ENCODE measurements at places on chromosomes 6 and 20. TPM values are rescaled to one million over a fixed set of nuclear protein-coding genes. Genes with fewer than 3 reads are reported as not detected.
A peak's percentile ranks its signal among the peaks of the same experiment; 100 is the strongest.

DNA sequence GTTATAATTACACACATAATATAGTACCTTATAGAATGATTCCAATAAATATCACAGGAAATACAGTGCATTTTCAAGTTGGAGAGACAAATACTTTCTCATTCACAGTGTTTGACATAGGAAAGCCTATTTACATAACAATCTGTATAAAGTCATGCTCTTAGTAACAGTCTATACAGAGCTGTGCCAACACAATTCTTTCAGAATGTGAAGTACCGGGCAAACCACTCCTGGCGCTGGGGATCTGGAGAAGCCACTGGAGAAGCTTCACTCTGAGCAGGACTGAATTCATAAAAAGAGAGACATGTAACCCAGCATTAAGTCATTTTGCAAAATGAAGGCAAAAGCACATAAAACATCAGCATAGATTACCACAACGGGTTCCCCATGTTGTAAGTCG is 24.9 kb upstream of the MCM9 start:
- DNase-seq, result no peak

The MAS1 gene
- 0.16 TPM for polyA plus RNA-seq

The GPR6 gene
- not detected for polyA plus RNA-seq

The DEF6 gene
- polyA plus RNA-seq, result 29.5 TPM

DNA sequence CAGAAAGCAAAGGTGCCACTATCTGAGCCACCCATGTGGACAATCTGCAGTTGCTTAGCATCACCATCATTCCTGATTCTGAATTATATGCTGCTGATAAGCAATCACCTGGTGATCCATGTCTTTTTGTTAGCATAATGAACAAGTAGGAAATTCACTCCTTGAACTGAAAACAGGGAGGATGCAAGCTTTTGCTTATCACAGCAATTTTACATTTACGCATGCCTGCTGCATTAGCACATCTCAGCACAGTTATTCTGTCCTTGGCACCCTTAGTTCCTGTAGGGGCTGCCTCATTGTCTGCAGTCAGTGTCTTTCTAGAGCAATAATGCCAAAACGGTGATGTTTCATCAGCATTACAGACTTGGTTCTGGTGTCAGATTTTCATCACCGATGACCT is 162.6 kb downstream of the KIF16B start:
- DNase-seq, result no peak

DNA sequence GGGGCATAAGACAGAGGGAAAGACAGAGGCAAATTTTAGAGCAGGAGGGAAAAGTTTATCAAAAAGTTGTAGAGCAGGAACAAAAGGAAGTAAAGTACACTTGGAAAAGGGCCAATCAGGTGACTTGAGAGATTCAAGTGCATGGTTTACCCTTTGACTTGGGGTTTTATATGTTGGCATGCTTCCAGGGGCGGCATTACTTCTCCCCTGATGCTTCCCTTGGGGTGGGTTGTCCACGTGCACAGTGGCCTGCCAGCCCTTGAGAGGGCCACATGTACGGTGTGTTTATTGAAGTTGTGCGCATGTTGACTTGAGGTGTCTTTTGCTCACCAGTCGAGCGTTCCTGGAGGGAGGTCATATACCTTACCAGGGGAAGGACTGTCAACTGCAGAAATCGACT is 259.5 kb upstream of the JARID2 start:
- no peak for DNase-seq

The GGTLC1 gene
- polyA plus RNA-seq, result 20.7 TPM

DNA sequence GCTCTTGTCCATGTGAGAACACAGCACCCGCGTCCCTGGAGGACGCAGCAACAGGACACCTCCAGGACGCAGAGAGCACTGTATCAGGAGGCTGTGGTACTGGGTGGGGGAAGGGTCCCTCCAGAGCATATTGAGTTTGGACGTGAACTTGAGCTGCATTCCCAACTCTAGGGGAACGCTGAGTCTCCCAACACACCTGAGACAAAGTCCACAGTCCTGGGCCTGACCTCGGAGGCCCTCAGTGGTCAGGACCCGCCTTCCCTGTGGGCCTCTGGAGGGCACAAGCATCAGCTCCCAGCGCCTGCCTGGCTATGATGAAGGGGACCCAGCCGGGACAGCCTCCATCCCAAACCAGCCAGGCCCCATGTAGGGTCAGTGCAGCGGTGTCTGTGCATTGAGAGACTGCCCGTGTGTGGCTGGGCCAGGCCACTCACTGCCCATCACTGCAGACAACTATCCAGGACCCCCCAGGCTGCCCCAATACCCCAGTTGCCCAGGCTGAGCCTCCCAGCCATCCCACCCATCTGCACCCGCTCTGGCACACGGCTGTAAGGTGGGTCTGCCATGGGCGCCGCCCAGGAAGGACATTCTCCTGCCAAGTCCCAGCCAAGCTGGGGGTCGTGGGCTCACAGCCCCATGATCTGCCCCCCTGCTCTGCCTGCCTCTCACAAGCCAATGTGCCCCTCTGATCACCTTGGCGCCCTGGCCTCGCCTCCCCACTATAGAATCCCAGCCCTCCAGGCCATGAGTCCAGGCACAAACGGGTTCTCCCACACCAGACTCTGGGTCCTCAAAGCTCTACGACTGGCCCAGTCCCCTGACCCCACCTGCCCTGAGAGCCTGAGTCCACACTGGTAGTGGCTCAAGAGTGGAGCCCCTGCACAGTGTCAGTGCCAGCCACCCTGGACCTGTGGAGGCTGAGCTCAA is 115.7 kb downstream of the TAF4 start:
- DNase-seq, result no peak

The LIME1 gene
- 5.6 TPM for polyA plus RNA-seq

GRCh38 chr6:44135875-44136274 is 8.5 kb downstream of the TMEM63B start:
- no peak for DNase-seq

The GRM1 gene
- 1.3 TPM for polyA plus RNA-seq

GRCh38 chr6:125207956-125208355 is 54.4 kb downstream of the TPD52L1 start:
- DNase-seq, result no peak

DNA sequence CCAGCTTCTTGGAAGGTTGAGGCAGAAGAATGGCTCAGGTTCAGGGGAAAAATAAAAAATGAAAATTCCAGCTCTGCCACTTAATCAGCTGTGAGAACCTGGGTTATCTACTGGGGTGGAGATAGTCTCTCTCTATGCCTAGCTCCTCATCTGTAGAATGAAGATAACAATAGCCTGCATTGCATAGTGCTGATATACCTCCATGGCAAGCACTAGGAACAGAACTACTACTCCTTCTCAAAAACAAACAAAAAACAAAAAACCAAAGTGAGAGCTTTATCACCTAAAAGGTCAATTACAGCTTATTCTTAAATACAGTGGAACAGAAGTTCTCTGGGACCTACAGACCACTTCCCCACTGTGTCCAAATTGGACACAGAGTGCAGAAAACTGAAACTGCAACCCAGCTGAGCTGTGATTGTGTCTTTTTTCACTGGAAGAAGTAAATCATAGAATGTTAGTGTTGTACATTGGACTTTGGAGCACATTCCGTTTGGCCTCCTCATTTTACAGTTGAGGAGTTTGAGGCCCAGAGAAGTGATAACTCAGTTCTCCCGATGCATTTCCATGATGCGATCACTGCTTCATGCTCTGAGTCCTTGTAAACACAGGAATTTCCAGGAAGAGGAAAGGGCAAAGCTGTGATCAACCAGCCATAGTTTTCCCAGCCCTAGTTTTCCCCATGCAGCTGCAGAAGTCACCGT is 23.3 kb downstream of the MTFR2 start:
- no peak for DNase-seq

The UCKL1 gene
- polyA plus RNA-seq, result 35.0 TPM

The SYNDIG1 gene
- polyA plus RNA-seq, result 2.1 TPM

GRCh38 chr6:135228486-135228885 is 47.4 kb downstream of the MYB start:
- no peak for DNase-seq

The MYMX gene
- 0.73 TPM for polyA plus RNA-seq

GRCh38 chr6:14547284-14547998 is 429.9 kb downstream of the CD83 start:
- no peak for DNase-seq

- DNase-seq, result no peak
Observed at GRCh38 chr20:31669876-31670275, 32.2 kb downstream of the COX4I2 start.

DNA sequence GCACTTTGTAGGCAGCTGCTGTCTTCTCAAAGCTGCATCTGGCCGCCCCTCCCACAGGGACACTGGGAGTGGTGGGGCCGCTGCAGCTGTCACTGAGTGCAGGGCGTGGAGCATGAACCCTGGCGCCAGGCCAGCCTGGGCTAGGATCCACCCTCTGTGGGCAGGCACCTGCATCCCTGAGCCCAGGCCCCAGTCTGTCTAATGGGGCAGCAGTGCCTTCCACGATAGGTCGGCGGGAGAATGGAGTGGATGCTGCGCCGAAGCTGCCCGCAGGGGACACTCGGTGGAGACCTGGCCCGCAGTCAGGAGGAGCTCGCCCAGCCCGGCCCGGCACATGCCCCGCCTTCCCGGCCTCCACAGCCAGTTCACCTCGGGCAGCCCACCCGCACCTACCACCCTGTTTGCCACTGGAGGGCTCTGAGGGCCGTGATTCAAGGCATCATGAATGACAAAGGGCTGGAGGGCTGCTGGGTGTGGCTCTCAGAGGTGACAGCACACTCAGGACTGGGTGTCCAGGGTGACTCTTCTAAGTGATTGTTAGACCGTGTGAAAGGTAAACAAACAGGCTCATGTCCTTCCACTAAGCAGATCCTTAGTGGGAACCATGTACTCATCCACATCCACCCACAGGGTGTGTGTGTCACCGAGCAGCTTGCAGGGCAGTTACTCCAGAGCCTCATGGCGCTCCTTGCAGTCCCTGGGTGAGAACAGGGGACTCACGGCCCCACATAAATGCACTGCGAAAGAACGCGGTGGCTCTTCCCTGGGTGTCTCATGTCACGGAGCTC is 133.9 kb downstream of the AGPAT4 start:
- no peak for DNase-seq

- DNase-seq, result no peak
Observed at GRCh38 chr20:53837126-53837826, 233.1 kb downstream of the BCAS1 start.

The RBPJL gene
- polyA plus RNA-seq, result 0.26 TPM

GRCh38 chr6:37137201-37138090 is 32.5 kb upstream of the PIM1 start:
- DNase-seq, result no peak

DNA sequence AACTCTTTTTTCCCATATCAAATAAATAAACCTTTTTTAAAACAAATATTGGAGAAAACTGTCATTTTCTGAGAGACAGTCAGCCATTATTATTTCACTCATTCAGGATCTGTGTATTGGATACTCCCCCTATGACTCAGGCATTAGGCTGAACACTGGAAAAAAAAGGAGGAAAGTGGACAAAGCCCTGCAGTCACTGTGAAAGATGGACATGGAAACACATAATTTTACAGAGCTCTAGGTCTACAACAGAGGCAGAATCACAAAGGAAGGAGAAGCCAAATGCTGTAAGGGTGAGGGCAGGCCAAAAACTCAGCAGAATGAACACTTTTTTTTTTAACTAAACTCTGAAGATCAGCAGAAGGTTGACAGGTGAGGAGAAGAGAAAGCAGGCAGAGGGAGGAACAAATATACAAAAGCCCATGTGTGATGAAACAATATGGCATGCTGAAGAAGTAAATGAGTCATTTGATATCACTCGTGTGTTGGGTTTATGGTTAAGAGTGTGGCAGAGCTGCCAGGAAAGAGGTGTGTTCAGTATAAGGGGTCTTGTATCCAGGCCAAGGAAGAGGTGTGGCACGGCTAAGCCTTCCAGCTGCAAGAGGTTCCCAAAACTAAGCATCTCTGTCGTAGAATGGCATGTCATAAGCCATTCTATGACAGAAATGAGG is 39.1 kb downstream of the EPB41L2 start:
- DNase-seq, result no peak

The TTK gene
- polyA plus RNA-seq, result 34.6 TPM

DNA sequence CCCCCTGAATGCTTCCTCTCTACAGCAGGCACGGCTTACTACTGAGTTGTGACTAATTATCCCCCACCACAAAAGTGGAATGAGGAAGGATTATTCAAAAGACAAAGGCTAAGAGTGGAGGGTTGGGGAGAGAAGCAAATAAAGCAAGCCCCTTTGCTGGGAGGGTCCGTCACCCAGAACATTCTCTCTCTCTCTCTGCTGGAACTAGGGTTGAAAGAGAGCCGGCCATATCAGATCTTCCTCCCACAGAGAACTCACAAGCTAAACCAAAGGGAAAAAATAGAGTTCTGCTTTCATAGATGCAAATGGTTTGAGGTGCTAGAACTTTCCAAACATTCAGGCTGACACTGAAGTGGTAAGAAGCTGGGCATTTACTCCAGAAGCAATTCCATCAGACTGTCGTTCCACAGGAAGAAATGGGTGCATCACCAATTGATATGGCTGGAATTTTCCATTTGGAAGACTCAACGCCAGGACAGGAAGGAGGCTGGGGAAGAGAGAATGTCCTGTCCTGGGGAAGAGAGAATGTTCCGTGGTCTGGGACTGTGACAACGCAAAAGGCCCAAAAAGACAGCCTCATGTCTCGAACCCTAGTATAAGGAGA is 7.9 kb downstream of the ZMYND8 start:
- no peak for DNase-seq

The RXRB gene
- polyA plus RNA-seq, result 45.2 TPM

DNA sequence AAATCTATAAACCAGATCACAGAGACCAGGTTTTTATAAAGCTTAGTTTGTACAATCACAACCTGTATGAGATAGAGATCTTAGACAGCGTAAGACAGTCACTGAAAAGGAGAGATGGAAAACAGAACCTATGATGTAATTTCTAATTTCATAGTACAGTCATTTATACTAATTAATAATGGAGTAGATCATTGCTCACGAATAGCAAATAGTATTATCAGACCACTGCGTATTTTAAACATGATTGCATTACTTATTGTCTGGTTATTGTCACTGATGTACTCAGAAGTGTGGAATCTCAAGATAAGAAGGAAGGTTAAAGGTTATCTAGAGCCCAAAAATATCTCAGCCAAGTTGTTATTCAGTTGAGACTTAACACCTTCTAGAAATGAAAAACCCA is 115.6 kb downstream of the KHDC1L start:
- DNase-seq, result no peak

The NNAT gene
- polyA plus RNA-seq, result 6.1 TPM

DNA sequence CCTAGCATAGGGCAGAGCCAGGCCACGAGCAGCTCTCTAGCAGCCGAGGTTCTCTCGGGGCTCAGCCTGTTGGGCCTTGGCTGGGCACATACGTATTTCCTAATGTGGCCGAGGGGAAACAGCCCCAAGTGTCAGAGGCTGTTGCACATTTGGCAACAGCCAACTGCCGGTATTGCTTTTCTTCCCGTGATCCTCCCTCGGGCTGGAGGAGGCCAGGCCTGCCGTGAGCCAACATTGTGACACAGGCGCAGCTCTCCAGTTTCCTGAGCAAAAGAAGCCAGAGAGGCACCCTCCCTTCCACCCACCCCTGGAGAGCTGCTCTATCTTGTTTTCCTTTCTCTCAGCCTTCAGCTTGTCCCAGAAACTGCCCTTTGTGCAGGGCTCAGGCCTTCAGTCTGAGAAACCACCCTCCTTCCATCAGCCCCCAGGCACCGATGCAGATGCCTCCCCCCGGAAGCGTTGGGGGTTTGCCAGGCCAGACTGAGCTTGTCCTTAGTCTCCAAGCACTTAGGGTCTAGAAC is 5.1 kb upstream of the BPI start:
- DNase-seq, result peak; percentile 82

Data from testis (tissue), 5 donors.